ENCODE measurements at places on chromosomes 4 and X.
A peak's percentile ranks its signal among the peaks of the same experiment; 100 is the strongest.

DNA sequence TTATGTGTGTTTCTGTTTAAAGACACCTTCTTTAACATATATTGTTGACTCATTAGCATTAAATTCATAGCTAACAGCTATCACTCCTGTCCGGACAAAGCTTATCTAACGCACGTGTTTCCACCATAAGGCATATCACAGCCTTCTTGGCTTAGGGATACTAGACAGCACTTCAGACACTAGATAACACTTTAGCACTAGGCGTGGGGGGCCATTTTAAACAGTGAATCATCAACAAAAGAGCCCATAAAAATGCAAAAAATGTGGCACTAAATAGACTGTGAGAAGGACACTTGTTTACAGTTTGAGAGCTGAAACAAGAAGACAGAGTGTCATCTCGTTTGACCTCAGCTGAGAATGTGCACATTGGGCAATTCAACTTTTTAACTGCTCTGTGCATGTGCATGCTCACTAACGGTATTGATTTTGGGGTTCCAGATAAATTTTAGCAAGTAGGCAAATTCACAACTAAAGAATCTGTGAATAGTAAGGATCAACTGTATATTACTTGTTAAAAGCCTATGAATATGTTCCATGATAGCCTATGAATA lies 58.9 kb upstream of the RAI2 start:
- no peak for DNase-seq

DNA sequence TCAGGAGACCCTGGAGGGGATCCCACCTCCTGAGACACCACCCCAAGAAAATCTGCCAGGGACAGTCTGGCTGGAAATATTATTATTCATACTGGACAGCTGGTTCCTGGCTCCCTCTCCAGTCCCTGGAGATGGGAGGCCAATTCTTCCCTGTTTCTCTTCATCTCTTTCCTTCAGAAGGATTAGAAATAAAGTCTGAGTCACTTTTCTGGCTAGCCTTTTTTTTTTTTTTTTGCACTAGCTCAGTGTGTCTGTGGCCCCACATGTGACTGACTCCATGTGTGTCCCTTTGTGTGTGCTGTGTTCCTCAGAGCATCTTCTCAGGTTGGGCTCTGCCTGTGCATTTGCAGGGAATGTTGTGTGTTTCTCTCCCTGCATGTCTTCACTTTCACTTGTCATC lies 1.8 kb upstream of the FRMPD3 start:
- no peak for DNase-seq

DNA sequence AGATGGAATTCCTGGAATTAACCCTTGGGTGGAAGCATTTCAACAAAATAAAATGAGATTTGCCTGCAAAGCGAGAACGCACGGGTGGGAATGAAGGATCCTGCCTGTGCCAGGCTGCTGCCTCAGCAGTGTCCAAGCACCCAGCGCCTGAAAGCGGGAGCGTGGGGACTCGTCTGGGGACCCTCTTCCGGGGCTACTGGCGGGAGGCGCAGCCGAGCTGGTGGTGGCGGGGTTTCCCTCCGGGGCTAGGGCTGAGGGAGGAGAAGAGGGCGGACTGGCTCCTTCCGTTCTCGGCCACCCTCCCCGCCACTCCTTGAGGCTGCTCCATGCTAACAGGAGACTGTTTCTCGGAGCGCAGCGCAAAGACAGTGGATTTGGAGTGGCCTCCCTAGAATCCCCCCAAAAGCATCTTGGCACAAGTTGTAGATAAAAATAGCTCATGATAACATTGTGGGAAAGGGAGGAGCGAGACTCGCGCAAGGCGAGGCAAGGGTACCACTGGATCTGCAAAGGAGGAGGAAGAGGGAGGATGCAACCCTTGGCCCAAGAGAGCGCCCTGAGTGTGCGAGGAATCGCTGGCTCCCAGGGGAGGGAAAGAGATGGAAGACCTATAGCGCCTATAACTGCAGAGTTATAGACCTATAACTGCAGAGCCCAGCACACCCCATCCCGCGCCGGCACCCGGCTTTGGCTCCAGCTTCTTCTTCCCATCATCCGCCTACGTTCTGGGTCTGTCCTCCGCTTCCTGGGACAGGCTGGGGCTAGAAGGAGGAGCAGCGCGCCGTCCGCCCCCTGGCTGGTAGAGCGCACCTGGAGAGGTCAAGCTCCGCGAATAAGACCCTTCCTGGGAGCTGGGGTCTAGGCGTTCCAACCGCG lies 1.3 kb downstream of the HS3ST1 start:
- DNase-seq: no peak

GRCh38 chr4:158845311-158846041 lies 76.7 kb downstream of the FNIP2 start:
- no peak for DNase-seq

DNA sequence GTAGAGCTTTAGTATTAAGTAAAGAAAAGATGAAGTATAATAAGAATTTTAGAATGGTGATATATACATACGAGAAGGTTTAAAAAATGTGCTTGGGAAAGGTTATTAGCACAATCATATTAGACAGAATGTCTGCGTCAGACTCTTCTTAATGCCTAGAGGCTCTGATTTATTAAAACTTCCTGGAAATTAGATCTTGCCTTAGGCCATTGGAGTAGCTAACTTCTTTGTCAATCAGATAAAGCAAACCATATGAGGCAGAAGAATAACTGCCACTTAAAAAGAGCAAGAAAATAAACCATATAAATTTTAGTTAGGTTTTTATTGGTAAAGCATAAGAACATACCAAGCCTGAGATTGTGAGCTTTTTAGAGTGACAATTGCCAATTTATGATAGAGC lies 309.1 kb downstream of the TLL1 start:
- no peak for DNase-seq

DNA sequence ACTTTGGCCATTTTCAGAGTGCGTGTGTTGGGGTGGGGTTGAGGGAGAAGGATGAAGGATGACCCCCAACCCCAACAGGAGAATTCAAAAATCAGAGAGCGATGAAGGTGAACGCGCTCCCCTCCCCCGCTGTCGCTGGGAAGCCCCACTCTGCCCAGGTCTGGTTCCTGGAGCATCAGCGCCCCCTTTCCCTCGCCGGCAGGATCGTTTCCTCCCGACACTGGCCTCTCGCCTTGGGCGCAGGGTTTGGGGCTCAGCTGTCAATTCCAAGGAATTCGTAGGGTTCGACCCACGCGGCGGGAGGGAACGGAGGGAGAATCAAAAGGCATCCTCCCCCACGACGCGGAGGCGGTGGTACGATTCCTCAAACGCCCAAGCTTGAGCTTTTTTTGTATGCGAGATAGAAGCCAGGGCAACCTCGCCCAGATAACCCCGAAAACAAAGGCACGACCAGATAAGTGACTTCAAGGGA lies 1.0 kb upstream of the PDGFRA start:
- DNase-seq: no peak

DNA sequence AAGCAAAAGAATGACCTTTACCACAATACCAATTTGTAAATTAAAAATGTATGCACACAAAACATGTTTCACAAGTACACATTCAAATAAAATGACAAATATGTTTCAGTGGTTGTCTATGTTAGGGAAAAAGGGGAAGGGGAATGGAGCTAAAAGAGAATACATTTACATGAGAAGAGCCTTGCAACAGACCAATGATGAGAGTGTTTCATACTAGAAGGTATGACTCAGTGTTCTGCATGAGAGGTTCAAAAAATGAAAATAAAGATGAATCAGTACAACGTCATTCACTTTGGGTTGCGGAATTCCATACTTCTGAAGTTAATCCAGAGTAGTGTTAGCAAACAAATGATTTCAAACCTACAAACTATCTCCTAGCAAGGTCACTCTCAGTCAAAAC lies 51.7 kb downstream of the RPGR start:
- no peak for DNase-seq

GRCh38 chrX:31038575-31039326 lies 33.1 kb downstream of the FTHL17 start:
- no peak for DNase-seq

DNA sequence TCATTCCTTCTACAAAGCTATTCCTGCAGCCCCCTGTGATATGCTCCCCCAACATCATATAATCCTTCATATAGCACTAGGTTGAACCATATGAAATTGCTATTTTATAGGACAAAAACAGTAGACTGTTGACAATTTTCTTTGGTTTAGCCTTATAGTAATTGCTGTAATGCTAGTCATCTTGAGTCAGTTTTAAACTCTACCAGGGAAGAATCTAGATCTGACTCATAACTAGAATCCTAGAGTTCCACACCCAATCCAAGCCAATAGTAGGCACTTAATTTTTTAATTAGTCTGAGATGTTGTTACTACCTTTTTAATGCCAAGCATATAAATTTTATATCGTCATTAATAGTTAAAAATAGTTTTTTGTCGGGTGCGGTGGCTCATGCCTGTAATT lies 136.8 kb downstream of the CHRNA9 start:
- no peak for DNase-seq

- DNase-seq: peak; percentile 67
These were observed at the start of gene RTL5 for GRCh38 chrX:72131317-72132294. Gene RTL5 (minus strand): TSS chrX:72131915.

DNA sequence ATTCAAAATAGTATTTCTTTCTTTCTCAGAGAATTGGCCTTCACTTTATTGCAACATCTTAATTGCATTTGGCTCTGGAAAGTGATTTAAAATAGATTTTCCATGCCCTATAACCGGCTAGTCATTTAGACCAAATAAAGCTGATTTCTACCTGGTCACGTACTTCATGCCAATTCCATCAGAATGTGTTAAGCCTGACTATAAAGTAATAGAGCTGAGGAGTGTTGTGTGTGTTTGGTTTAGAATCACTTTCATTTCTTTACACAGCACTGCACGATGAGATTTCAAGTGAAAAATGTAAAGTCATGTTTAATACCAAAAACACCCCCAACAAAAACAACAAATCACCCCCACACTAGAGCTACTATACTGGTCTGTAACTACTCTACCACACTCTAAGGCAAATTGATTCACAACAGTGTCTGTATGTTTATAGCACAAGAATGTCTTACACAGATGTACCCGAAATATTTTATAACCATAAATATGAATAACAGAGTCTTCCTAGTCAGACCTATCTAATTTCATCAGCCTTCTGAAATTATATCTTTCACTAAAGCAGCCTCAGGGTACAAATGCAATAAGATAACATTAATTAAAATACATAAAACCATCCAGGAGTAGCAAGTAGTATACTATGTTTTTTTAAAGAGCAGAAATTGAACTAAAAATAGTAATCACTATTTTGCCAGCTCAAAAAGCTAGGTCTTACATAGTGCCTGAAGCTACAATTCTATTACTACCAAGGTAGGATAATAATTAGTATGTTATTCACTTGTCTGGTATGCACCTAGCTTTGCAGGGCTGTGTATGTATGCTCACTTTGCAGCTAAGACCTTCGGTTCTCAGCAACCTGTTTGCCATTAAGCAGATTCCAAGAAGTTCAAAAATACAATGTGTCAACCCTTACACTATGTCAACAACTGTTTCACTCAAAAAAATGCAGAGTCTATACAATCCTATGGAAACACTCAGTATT lies 28.4 kb downstream of the APBB2 start:
- DNase-seq: no peak

DNA sequence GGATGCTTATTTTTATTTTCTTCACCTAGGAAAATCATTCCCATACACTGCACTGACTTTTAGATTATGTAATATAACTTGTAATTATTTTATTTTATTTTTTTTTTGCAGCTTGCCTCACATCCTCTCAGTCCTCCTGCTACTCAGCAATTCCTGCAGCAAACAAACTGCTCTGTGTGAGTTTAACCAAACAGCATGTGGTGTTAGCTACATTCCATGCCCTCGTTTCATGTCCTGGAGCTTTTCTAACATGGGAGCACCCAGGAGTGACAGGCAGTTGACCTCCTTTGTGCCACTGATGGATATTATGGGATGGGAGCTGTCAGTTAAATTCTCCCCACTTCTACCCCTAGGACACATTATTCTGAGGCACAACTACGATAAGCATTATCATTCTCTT lies 24.8 kb downstream of the CXCL1 start:
- no peak for DNase-seq

DNA sequence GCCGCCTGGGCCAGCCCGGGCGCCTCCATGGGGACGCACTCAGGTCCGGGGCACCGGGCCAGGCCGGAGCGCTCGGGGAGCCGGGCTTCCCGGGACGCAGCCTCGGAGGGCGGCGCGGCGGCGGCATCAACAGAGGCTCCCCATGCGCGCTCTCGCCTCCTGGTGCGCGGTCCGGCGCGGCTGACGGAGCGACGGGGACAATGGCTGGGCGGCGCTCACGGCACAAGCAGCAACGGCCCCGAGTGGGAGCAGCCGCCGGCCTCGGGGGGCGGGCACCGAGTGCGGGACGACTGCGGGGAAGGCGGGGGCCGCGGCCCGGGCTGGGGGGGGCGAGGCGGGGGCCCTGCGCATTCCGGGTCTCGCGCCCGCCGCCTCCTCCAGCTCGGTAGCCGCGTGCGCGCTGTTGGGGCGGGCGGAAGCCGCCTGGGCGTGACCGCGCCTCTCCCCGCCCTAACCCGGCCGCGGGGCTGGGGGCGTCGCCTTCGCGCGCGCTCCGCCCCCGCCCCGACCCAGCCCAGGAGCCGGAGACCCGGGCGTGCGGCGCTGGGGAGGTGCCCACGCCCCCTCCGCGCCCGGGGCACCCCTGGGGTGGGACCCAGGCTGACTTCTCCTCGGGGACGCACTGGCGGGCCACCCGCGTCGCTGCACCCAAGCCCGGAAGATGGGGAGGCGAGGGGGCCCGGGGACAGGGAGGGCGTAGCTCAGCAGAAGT lies at the start of gene PRKX:
Gene PRKX (minus strand): TSS at position 425 of the 712 bp plus-strand sequence. CDS start 396 bp downstream, at position 29.
- no peak for DNase-seq

- no peak for DNase-seq
These were observed 278.3 kb downstream of the PPP1R2C start for GRCh38 chrX:42499620-42500019.

DNA sequence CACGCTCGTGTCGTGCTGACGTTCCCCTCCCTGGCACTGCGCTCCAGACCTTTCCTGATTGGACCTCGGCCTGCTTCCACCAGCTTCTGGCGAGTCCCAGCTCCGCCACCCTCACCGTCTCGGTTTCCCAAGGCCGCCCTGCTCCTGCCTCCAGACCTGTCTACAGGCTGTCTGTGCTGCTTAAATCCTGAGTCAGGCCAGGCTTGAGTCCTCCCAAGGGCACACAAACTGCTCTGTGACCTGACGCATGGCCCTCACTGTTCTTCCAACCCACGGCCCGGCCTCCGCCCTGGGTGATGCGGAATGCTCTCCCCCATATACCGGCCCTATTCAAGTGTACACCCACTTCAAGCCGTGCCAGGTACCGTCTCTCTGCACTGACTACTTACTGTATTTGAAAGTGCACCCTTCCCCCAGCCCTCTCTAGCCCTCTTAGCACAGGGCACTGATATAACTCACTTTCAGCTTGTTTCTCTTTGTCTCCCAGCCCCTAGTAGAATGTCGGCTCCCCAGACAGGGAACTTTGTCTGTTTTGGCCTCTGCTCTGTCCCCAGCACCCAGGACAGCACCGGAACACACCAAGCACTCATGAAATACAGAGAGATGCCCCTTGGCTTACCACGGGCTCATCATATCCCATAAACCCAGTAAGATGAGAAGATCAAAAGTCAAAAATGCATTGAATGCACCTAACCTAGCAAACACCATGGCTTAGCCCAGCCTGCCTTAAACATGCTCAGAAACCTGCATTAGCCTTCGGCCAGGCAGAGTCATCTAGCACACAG lies 63.1 kb upstream of the AFAP1 start:
- DNase-seq: no peak

- no peak for DNase-seq
These were observed 694 bp downstream of the PDS5A start for GRCh38 chr4:39976945-39977488.

Data from cerebellar nuclear complex (tissue), 1 donor.